ENCODE measurements at places on chromosomes 4 and X.

GRCh38 chr4:152126238-152126637 is 365.4 kb upstream of the GATB start:
- DNase-seq, result no peak

GRCh38 chrX:154350429-154351182 is 23.8 kb downstream of the FLNA start:
- DNase-seq, result no peak

- DNase-seq, result no peak
Observed at GRCh38 chr4:81712714-81713113, 241.0 kb upstream of the RASGEF1B start.

- DNase-seq, result no peak
Observed at GRCh38 chrX:15563056-15563455, 37.7 kb downstream of the ACE2 start.

- no peak for DNase-seq
Observed at GRCh38 chrX:23633834-23634580, 33.3 kb upstream of the PRDX4 start.
